NCI-H510A (cell line): ENCODE measurements at places on chromosomes 16 and 17.

- no peak for DNase-seq
These were observed 19.5 kb downstream of the ZNF652 start for GRCh38 chr17:49342575-49342936.

DNA sequence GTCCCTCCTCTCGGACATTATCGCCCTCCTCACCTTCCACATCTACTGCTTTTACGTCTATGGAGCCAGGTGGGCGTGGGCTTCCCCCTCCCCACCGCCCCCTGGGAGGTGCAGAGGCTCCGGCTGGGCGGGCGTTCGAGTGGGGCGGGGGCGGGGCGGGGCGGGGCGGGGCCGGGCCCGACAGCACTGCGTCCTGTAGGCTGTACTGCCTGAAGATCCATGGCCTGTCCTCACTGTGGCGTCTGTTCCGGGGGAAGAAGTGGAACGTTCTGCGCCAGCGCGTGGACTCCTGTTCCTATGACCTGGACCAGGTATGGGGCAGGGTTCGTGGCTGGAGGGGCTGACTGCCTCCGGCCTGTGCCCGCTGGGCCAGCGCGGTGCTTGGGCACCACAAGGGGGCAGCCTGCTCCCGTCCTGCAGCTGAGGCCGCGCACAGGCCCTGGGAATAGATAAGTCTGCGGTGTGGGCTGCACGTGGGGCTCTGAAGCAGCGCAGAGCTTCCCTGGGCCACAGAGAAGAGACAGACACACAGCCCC lies 9.2 kb downstream of the PIGQ start:
- no peak for DNase-seq

DNA sequence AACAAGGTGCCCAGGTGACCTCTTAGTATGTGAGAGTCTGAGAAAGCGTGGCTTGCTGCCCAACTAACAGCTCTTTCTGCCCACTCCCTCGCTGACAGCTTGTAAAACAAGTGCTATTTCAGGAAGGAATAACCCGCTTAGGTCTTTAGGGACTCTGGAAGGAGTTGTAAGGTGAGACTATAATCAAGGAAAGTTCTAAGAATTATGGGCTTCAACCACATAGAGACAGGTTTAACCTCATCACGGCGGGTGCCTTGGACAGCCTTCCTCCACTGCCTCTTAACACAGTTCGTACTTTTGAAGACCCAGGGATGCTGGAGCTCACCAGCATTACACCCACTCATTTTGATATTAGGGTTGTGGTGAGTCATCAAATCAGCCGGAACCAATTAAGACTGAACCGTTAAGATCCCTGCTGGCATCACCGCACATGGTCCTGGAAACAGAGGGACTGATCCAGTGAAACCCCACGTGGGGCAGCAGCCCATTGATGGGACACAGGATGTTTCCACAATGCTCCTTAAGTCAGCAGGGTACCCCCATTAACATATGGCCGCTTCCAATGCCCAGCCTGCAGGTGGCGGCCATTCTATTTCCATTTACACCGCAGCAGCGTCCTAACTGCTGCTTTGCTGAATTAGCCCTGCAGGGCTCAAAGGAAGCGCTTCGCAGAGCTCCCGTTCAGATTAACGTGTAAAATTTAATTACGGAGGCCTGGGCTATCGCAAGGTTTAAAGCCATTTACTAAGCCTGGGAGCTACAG lies 176.6 kb upstream of the SDK2 start:
- DNase-seq, result no peak

DNA sequence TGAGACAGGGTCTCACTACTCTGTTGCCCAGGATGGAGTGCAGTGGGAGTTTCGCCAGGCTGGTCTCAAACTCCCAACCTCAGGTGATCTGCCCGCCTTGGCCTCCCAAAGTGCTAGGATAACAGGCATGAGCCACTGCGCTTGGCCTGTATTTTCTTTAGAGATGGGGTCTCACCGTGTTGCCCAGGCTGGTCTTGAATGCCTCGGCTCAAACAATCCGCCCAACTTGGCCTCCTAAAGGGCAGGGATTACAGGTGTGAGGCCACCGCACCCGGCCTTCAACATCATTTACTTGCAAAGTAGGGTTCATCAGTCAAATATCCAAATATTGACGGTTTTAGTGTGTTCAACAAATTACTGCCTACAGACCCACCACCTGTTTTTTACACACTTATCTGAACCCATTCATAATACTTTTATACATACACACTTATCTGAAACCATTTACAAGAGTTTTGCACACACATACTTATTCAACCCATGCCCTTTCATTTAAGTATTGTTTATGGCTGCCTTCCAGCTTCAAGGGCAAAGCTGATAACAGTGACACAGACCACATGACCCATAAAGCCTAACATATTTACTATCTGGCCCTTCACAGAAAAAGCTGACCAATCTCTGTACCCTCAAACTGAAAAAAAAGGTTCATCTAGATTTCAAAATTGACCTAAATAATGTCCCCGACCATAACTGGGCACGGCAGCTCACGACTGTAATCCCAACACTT lies 11.9 kb downstream of the TMEM170A start:
- DNase-seq, result no peak

DNA sequence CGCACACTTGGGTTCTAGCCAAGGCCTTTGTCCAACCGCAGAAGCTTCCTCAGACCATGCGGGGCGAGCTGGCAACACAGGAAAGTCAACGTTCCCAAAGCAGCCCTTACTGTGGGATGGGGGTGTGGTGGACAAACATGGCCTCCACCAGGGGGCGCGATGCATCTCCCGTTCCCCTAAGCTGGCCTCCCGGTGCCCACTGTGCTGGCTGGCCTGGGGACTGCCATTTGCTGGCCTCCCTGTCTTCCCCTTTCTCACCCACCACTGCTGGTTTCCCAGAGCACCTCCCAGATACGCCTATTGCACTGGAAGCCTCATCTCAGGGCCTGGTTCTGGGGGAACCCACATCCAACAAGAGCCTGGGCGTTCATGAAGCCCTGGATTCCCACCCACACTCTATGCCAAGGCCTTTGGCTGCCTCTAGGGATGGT lies 145.3 kb downstream of the IRF8 start:
- DNase-seq, result no peak

GRCh38 chr17:80327518-80327917 lies 66.9 kb downstream of the RNF213 start:
- no peak for DNase-seq

DNA sequence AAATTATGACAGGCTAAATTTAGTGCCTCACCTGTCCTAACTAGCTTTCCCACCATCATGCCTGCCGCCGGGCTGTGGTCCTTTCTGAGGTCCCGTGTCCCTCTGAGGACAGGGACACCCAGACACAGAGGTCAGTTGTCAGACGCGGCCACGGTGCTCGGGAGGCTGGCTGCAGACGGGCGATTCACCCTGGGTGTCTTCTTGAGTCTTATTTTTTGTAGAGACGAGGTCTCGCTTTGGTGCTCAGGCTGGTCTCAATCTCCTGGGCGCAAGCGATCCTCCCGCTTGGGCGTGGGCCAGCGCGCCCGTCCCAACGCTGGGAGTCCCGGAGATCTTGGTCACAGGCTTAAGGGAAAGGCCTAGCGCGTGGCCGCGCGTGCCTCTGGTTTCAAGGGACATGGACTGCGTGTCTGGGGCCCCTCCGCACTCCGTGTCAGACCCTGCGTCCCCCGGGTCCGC lies 797 bp upstream of the RAB11FIP3 start:
- no peak for DNase-seq

GRCh38 chr16:47323241-47323640 lies 137.6 kb downstream of the ITFG1 start:
- no peak for DNase-seq

GRCh38 chr16:84184775-84185174 lies 2.1 kb downstream of the TAF1C start:
- no peak for DNase-seq
